ENCODE measurements at places on chromosomes 13 and 19.

DNA sequence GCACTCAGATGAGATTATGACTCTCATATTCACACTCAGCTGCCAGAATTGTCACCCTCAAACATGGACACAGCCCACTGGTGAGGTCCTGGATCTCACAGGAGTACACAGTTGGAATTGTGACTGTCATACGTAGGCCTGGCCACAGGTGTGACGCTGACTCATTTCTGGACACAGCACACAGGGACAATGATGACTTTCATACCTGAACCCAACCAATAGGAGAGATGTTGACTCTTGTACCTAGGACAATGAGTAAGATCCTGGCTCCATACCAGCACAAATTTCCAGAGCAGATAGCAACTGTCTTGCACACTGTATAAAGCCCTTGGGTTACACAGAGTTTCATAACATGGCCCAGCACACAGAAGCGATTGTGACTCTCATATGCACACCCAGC lies 46.4 kb downstream of the ZNF85 start:
- DNase-seq = no peak

DNA sequence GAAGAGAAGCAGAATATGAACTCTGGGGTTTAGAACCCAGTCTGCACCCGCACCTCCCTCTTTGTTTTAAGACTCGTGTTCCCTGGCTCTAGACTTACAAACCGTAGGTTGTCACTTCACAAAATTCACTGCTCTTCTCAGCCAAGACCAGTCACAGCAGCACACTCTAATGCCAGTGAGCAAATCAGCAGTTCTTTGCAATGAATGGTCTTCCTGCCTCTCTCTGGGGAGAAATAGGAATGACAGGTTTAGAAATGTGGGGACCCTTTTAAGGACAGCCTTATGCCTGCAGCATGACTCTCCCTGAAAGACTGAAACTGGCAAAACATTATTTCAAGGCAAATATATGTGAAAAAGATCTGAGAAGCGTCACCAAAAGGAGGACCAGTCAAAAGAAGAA lies 156.9 kb downstream of the KCTD15 start:
- no peak for DNase-seq

GRCh38 chr13:40992678-40993518 lies 26.2 kb downstream of the ELF1 start:
- peak; percentile 40 for DNase-seq

GRCh38 chr19:48772503-48772953 lies 17.2 kb downstream of the FGF21 start:
- DNase-seq = no peak

DNA sequence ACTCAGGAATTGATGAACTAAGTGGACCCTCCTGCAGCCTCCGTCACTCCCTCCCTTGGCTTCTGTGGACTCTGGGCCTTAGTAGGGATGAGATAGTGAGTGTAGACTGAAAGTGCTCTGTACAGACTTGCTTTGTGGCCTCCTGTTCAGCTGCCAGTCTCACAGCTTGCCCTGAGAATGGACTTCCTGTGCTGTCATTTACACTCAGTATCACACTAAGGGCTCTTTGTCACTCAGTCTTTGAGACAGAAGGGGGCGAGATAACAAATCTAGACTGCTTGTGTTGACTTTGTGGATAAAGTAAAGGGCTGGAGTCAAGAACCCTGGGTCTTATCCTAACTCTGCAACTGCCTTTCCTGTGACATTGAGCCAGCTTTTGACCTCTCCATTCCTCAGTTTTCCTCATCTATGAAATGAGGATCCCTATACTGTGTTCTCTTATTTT lies 21.0 kb upstream of the SPRY2 start:
- DNase-seq = no peak

GRCh38 chr19:12994701-12995595 lies at the start of gene NFIX:
Gene NFIX, plus strand, starts transcription at chr19:12995475. Its CDS starts 363 bp downstream, at chr19:12995838.
- DNase-seq = peak; percentile 60

GRCh38 chr19:33226550-33227241 lies 1.0 kb upstream of the SLC7A10 start:
- no peak for DNase-seq

GRCh38 chr19:29381353-29382203 lies 144.2 kb upstream of the VSTM2B start:
- DNase-seq = no peak

- no peak for DNase-seq
Observed at GRCh38 chr19:13063461-13064091, 39.1 kb downstream of the LYL1 start.

DNA sequence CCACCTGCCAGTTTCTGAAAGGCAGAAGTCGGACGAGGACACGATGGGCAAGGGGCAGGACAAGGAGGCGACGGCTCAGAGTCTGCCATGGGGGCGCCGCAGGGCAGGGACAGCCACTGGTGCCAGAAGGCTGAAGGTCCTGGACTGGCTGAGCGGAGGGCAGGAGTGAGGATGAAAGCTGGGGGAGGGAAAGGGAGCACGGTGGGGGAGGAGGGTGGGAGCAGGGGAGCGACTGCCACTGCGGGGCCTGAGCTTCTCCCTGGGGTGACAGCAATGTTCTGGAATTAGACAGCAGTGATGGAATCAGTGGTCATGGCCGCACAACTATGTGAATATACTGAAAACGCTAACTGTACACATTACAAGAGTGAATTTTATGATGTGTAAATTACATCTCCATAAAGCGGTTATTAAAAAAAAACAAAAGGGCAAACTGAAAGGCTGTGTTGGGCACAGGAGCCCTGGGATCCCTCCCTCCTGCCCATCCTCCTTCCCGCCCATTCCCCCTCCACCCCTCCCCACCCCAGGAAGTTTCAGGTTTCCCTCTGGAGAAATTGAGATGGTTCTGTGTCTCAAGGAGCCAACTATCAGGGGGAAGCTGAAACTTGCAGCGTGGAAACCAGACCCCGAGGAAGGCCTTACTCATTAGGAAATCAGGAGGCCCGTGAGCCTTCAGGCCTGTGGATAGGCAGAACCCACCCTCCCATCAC lies 15.9 kb downstream of the MLLT1 start:
- no peak for DNase-seq

- DNase-seq = no peak
Observed at GRCh38 chr19:51644636-51645271, 1.9 kb downstream of the SIGLEC14 start.
